ENCODE measurements at places on chromosomes 3 and 15.

DNA sequence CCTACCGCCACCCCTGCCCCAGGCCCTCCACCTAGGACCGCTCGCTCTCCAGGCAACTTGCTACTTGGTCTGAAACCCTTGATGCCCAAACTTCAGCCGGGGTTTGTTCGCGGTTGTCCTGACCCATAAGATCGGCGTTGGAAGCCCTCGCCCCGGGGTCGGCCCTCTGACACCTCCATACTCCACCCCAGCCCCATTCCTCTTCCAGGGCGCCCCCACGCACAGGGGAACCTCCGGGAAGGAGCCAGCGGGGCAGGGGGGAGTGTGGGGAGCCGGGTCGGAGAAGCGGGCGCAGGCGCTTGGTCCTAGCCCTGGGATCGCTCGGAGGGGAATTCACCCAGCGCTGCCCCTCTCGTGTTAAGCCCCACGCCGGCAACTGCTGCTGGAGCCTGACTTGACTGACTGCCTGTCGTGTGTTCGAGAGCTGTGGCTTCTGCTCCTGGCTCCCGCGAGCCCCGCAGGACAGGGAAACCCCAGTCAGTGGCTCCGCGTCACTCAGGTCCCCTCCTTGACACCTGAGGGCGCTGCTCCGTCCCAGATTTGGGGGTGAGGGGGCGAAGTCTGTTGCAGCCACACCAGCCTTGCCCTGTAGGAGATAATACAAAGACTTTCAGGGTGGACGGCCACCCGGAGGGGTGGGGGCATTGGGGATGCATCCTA is 675 bp downstream of the RYR3 start:
- DNase-seq, result no peak

GRCh38 chr3:164408326-164408725 is 670.0 kb downstream of the SI start:
- DNase-seq, result no peak

DNA sequence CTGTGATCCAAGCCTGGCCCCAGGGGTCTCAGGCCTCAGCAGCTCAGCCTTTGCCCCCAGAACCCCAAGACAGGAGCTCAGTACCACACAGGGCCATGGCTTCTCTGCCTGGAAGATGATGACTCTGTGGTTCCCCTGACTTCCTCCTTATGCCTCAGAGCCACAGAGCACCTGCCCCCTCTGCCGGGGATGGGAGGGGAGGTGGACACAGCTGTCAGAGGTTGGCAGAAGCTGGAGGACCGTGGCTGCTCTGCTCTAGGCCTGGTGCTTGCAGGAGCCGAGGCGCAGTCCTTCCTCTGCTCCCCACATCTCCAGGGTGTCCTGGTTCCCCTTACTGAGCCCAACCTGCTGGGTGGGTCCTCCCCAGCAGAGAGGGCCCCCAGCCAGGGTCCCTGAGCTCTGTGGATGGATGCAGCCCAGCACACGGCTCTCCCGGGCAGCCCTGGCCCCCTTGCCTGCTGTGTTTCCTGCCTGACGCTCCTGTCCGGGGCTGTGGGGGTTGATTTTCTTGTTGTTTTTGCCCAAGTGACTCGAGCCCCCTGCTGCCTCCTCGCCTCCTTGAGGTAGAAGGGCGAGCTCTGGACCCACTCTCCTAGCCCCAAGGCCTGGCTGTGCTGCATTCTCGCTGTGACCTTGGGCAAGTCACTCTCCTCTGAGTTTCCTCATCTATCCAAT is 36.6 kb downstream of the PSTPIP1 start:
- no peak for DNase-seq

GRCh38 chr3:50300681-50301254 is 1.6 kb upstream of the HYAL3 start:
- no peak for DNase-seq

DNA sequence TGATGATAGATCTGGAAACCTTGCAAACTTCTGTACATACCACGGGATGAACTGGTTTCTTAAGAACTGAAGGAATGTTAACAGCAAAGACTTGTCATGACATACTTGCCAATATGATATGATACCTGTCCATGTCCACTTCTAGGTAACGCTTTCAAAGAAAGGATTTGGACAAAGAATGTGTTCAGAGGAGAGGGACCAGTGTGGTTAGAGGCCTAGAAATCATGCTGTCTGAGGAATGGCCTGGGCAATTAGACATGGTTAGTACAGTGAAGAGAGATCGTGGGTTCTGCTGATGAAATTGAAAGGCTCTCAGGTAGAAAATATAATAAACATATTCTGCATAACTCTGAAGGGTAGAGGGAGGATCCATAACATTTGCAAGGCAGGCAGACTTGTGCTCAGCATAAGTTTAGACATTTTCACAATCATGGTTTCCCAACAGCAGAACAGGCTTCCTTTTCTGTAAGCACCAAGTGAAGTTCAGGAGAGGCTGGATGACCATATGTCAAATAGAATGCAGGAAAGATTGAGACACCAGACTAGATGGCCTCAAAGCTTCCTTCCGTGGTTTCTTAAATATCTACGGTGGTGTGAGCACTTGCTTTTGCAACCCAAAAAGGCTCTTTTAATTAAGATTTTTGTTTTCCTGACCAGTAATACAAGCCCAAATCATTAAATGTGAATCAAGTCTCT is 39.9 kb downstream of the TGFBR2 start:
- DNase-seq, result no peak

- no peak for DNase-seq
Observed at GRCh38 chr3:106086038-106086437, 217.2 kb upstream of the CBLB start.

DNA sequence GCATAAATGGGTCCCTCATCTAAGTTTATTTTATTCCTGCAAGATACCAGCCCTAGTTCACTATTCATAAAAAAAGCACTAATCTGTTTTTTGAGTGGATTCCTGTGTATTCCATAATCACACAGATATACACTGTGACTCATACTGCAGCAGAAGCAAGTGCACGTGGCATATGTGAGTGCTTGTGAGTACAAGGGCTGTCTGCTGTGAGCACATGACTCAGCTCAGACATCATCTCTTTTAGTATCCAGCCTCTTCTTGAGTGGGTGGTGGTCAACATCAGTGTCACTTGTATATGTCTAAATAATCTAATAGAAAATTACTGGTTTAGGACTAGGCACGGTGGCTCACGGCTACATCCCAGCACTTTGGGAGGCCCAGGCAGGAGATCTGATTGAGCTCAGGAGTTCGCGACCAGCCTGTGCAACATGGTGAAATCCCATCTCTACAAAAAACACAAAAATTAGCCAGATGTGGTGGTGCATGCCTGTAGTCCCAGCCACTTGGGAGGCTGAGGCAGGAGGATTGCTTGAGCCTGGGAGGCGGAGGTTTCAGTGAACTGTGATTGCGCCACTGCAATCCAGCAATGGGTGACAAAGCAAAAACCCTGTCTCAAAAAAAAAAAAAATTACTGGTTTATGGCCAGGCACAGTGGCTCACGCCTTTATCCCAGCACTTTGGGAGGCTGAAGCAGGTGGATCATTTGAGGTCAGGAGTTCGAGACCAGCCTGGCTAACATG is 49.8 kb downstream of the NIPA2 start:
- no peak for DNase-seq

- no peak for DNase-seq
Observed at GRCh38 chr3:155070932-155071387, 9.2 kb upstream of the MME start.

All from right atrium auricular region (tissue), 2 donors.